ENCODE measurements at places on chromosomes 6 and 20.

- DNase-seq, result no peak
Observed at GRCh38 chr20:24017458-24017755, 28.8 kb upstream of the GGTLC1 start.

GRCh38 chr6:26170181-26170580 lies 83.0 kb downstream of the HFE start:
- peak; percentile 23 for DNase-seq

GRCh38 chr6:43897571-43898302 lies 127.7 kb downstream of the VEGFA start:
- no peak for DNase-seq

- no peak for DNase-seq
Observed at GRCh38 chr6:4655196-4656025, 120.8 kb upstream of the CDYL start.
